Trophoblast cell (in vitro differentiated cells and primary cell): ENCODE measurements at places on chromosomes 1 and 21.

DNA sequence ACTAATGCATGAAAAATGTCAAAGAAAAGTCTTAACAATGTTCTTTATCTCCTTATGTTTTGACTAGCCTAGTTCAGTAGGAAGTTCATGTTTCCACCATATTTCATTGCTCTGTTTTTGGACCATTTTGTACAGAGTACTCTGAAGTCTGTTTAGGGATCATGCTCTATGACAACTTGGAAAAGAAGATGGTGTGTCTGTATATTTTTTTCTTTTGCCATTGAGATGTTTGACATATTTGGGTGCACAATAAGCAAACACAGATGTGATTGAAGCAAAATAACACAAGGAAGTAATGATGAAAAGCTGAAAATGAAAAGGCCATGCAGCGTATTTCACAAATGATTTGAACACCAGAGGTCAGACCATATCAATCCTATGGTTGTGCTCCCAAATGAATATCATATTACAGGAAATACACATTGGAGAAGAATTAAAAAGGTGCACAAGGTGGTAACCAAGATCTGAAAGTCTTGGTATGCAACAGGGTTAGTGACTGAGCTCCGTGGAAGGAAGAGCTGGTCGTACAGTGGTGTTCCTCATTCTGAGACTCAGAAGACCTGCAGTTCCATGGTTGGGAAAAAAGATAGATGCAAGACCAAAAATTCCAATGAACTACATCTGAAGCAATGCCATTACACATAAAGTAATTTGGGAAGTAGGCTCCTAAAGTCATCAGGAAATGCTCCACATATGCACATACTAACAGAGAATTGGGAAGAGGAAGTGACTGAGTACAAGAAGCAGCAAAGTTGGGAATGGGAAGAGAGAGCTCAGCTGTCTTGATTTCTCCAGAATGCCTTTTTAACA lies 463.5 kb downstream of the LMO4 start:
- no peak for DNase-seq

- DNase-seq = peak; percentile 84
These were observed 14.0 kb downstream of the RHBG start for GRCh38 chr1:156383023-156383422.

DNA sequence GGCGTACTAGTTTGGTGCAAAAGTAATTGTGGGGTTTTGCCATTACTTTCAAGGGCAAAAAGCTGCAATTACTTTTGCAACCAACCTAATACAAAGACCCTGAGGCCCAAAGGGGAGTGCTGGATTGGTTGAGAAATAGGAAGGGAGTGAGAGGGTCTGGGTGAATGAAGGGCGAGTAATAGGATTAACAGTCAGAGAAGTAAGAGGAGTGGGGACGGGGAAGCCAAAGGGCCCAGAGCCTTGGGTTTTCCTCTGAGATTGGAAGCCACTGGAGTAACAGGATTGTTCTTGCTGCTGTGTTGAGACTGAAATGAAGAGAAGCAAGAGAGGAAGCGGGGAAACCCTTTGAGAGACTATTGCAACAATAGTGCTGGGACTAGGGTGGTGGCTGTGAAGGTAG lies 19.0 kb upstream of the PRELP start:
- DNase-seq = no peak

DNA sequence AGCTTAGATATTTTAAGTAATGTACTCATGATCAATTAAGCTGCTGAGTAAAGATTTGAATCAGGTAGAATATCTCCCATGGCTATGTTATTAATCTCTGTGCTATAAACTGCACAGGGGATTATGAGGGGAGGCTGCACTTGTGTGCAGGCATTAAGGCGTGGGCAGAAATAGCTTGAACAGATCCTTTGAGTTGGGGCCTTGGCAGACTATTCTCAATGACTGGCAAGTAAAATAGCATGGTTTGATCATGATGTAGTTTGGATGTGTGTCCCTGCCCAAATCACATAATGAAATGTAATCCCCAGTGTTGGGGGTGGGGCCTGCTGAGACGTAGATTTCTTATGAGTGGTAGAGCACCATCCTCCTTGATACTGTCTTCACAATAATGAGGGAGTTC lies 220.3 kb downstream of the PLPP3 start:
- DNase-seq = no peak

GRCh38 chr1:108585313-108585712 lies 25.4 kb downstream of the EEIG2 start:
- DNase-seq = no peak

DNA sequence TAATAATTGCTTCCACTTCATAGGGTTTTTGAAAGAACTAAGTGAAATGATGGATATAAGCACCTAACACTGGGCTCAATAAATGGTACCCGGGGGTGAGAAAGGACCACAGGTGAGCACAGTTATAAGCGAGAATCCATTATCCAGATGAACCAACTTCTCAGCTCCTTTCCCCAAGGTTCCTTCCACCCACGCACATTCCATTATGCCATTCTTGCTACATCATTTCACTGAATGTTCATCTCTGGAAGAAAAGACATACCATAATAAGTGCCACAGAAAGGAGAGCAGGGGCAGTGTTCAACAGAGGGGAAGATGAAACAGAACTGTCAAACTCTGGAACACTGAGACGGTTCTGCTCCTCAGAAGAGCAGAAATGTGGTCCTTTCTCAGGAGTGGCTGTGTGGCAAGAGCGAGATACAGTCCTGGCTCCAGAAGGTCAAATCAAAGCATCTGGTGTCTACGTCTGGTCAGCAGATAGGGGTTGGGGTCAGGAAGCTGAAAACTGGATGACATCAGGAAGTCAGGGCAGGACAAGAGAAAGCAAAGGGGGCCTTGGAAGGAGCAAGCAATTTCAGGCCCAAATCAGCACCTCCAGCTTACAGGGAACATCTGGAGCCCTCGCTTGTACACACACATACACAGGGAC lies 255.4 kb upstream of the TMEM51 start:
- DNase-seq = no peak

GRCh38 chr1:29824511-29825273 lies 588.4 kb downstream of the PTPRU start:
- no peak for DNase-seq

DNA sequence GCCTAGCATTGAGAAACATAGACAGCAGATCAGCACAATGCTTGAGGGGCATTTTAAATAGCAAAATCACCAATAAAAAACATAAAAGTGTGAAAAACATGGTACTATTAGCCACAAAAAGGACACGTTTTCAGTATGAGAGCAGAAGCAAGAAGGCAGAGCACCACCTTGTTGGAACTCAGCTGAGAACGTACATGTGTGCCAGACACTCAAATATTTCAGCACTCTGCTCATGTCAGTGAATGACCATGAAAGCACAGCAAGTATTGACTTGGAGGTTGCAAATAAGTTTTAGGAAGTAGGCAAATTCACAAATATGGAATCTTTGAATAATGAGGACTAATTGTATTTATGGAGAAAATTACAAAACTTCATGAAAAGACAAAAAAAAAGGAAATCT lies 193.4 kb upstream of the PKN2 start:
- DNase-seq = no peak

DNA sequence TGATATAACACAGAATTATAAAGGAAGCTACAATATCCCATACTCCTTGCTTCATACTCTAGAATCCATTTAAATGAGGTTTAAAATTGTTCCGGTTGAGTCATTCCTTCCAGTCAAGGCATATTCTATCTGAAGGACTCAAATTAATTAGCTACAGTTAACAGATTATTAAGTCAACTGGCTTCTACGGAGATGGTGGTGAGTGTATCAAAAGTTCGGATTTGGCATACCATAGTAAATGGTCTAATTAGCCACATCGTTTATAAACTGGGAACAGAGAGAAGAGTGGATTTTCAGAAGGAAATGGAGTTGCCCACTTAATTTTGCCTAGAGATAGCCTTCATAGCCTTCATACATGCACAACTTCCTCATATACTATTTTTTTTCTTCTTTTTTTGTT lies 1095.3 kb downstream of the TTLL7 start:
- no peak for DNase-seq

GRCh38 chr1:36829961-36830360 lies 204.4 kb downstream of the GRIK3 start:
- DNase-seq = no peak

GRCh38 chr21:46056450-46056903 lies 41.4 kb upstream of the COL6A2 start:
- DNase-seq = no peak
